Articular chondrocyte of knee joint (primary cell): ENCODE measurements at places on chromosomes 2 and 18. TPM values are rescaled to one million over a fixed set of nuclear protein-coding genes. Genes with fewer than 3 reads are reported as not detected.

IL1R2 gene
- total RNA-seq = 0.65 and 1.3 TPM in 2 replicates

CSRNP3 gene
- 0.13 and 0.22 TPM in 2 replicates for total RNA-seq

OTOS gene
- total RNA-seq = not detected in 2 replicates

KIF1A gene
- total RNA-seq = under 0.01 TPM in 1 of 2 replicates, not detected in the other

SIGLEC15 gene
- 0.52 and 0.76 TPM in 2 replicates for total RNA-seq

STK36 gene
- 24.1 and 25.5 TPM in 2 replicates for total RNA-seq

SCN7A gene
- not detected in 2 replicates for total RNA-seq

IL18R1 gene
- total RNA-seq = 4.2 and 4.4 TPM in 2 replicates

LTBP1 gene
- total RNA-seq = 238 and 256 TPM in 2 replicates

IL36RN gene
- not detected in 2 replicates for total RNA-seq

CYP27C1 gene
- 2.4 and 3.1 TPM in 2 replicates for total RNA-seq

CROCC2 gene
- total RNA-seq = under 0.01 TPM in 2 replicates

OTOF gene
- 0.13 and 0.22 TPM in 2 replicates for total RNA-seq

CGREF1 gene
- total RNA-seq = 6.9 and 15.8 TPM in 2 replicates

PAIP2B gene
- total RNA-seq = 0.65 and 1.1 TPM in 2 replicates

SFTPB gene
- total RNA-seq = not detected in 2 replicates

SNORC gene
- total RNA-seq = 0.65 and 1.2 TPM in 2 replicates

POTEE gene
- total RNA-seq = not detected in 2 replicates

CHST9 gene
- total RNA-seq = not detected in 2 replicates

LAMA3 gene
- total RNA-seq = 3.9 and 7.1 TPM in 2 replicates

G6PC2 gene
- total RNA-seq = not detected in 2 replicates

FECH gene
- total RNA-seq = 34.6 and 35.8 TPM in 2 replicates

SLC1A4 gene
- total RNA-seq = 59.7 and 83.9 TPM in 2 replicates

MROH2A gene
- total RNA-seq = not detected in 2 replicates

TFPI gene
- total RNA-seq = 37.5 and 126 TPM in 2 replicates

SCYGR4 gene
- 0.11 TPM in 1 of 2 replicates, not detected in the other for total RNA-seq

APLF gene
- 11.4 and 13.7 TPM in 2 replicates for total RNA-seq

RETSAT gene
- 48.0 and 59.0 TPM in 2 replicates for total RNA-seq

IL1RN gene
- not detected in 2 replicates for total RNA-seq

PFN4 gene
- 0.52 and 0.65 TPM in 2 replicates for total RNA-seq

CIDEA gene
- total RNA-seq = 0.32 and 0.52 TPM in 2 replicates

CFC1 gene
- total RNA-seq = not detected in 2 replicates

FLACC1 gene
- 2.5 and 2.9 TPM in 2 replicates for total RNA-seq
